ENCODE measurements at places on chromosomes 3 and 15. TPM values are rescaled to one million over a fixed set of nuclear protein-coding genes. Genes with fewer than 3 reads are reported as not detected.

HYAL1 gene
- 0.38 TPM for total RNA-seq

PPP1R14D gene
- total RNA-seq, result not detected

TRPM1 gene
- not detected for total RNA-seq

CILP gene
- 0.33 TPM for total RNA-seq

PLSCR2 gene
- total RNA-seq, result not detected

HHATL gene
- not detected for total RNA-seq

DHX36 gene
- 128 TPM for total RNA-seq

SI gene
- total RNA-seq, result not detected

KBTBD13 gene
- not detected for total RNA-seq

ZNF774 gene
- total RNA-seq, result 1.1 TPM

SPINK8 gene
- not detected for total RNA-seq

RTP1 gene
- not detected for total RNA-seq

SCN11A gene
- 0.08 TPM for total RNA-seq

FOXB1 gene
- 0.19 TPM for total RNA-seq

PLA2G4D gene
- not detected for total RNA-seq

EPB42 gene
- total RNA-seq, result not detected

TLR9 gene
- 0.08 TPM for total RNA-seq

All from CD4-positive, alpha-beta T cell (primary cell).